ENCODE measurements at places on chromosomes 7 and 10.

- DNase-seq: no peak
Measured at GRCh38 chr7:3605222-3605621, 304.2 kb downstream of the SDK1 start.

GRCh38 chr10:132892004-132892403, 50.4 kb downstream of the CFAP46 start:
- no peak for DNase-seq

- no peak for DNase-seq
Measured at GRCh38 chr7:7321681-7322080, 139.3 kb downstream of the C1GALT1 start.

- DNase-seq: no peak
Measured at GRCh38 chr10:8576281-8576680, 521.8 kb downstream of the GATA3 start.

GRCh38 chr10:123604506-123604905, 61.6 kb upstream of the GPR26 start:
- no peak for DNase-seq

DNA sequence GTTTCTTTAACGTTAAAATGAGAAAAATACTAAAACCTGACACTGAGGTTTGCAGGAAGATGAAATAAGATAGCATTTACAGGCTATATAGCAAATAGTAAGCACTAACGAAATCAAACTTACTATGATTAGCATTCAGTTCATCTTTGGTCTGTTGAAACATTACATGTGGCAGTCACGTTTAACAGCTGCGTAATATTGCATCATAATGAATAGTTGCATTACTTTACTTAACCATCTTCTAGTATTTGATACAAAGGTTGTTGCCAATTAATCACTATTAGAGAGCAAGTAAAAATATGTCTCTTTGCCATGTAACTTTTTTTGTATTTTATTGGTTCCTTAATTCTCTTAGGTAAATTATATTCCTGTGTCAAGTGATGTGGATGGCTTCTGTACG, 131.8 kb upstream of the GHITM start:
- DNase-seq: no peak

DNA sequence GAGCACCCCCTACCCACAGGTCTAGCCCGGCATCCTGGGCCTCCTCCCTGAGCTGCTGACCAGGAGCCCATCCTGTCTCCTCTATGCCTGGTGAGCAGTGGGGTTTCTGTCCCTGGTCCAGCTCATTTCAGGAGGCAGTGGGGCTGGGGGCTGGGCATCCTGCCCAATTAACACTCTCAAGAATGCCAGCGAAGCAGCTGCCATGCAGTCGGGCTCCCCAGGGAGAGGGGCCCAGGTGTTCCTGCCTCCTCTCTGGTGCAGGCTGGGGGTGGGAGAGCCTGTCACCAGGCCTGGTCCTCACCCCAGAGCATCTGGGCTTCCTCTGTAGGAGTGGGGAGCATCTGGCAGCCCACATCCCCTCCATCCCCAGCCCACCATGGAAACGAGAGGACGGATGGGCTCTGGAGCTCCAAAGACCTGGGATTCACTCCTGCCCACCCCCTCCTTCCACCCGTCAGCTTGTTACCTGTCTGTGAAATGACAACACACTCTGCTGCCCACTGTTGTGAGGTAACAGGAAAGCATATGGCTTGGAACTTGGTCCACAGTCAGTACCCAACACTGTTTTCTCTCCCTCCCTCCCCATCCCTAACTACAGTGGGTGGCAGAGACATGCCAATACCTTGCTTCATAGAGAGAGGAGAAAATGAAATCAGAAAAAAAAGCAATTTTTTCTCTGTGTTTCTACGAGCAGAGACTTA, 69.1 kb downstream of the SLIT1 start:
- DNase-seq: no peak

DNA sequence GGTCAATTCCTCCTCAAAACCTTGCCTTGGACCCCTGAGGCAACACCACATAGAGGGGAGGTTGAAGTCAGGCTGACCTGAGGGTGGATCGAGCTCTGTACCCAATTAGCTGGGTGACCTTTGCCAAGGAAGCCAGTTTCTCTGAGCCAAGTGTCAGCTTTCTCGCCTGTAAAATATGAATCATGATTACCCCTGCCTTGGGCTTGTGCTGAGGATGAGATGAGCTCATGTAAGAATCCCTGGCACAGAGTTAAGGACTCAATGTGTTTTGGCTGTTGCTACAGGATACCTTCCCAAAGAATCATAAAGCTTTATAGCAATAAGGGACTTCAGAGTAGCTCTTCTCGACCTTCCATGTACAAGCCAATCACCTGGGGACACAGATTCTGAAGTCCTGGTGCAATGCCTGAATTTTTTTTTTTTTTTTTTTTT, 43.5 kb upstream of the CACUL1 start:
- no peak for DNase-seq

GRCh38 chr7:107993891-107994291, 9.1 kb downstream of the LAMB1 start:
- DNase-seq: no peak

- DNase-seq: no peak
Measured at GRCh38 chr10:37289833-37290464, 164.6 kb downstream of the ANKRD30A start.

GRCh38 chr7:65925040-65925439, 52.2 kb downstream of the VKORC1L1 start:
- DNase-seq: no peak
